Amniotic stem cell (primary cell): ENCODE measurements at places on chromosomes 11 and 22.

DNA sequence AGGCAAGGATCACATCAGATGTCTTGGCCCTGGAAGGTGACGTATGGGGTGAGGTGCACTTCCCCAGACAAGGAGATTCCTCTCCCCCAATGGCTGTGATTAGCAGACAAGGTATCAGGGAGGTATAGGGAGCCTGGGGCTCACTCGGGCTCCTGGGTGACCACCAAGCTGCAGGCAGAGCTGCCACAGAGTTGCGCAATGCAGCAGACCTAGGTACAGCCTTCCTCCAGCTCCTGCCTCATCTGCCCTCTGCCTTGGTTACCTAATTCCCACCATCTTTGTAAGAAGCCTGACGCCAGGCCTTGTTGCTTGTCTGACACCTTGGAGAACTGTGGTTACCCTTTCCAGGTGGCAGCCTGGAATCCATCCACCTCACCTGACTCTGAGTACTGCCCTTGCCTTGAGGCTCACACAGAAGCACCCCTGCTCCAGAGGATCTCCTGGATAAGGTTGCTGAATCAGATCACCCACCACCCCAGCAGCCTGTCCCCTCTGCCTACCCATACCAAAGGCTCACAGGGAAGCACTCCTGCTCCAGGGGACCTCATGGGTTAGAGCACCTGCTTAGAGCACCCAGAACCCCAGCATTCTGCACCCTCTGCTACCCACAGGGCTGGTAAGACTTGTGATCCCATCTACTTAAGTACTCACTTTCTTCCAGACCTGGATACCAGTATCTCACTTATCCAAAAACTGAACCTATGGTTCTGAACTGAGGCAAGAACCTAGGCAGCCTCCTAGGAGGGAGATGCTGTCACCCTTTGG lies 40.4 kb downstream of the GAB4 start:
- no peak for DNase-seq

- no peak for DNase-seq
Observed at GRCh38 chr11:69889400-69890318, 70.4 kb upstream of the FGF3 start.

- no peak for DNase-seq
Observed at GRCh38 chr22:37226087-37226486, 13.8 kb upstream of the SSTR3 start.

DNA sequence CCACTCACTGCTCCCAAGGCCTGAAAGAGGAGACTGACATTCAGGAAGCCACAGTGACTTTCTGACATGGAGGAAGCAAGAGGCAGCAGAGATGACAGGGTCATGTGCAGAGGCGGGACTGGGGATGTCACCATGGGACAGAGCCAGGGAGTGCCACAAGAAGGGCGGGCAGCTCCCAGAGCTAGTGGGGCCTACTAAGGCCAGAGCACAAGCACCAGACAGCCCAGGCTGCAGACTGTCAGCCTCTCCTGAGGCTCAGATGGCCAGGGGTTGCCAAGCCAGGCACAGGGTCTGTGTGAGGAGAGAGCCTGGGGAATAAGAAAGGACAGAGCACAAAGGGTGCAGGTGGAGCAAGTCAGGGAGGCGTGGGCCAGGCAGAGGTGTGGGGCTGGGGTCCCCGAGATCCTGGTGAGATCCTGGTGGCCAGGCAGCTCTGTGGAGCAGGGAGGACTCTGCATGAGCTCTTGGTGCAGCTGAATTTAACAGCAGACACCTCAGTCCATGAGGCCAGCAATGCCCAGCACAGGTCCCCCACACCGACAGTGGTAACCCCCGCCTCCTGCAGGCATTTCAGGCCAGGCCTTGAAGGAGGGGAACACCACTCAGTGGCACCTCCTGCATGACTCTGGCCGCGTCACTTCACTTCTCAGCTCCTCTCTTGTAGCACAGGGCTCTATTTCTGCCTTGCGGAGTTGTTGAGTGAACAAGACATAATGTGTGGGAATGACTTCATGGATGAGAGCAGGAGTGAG lies 52.3 kb downstream of the SGSM3 start:
- DNase-seq: no peak

DNA sequence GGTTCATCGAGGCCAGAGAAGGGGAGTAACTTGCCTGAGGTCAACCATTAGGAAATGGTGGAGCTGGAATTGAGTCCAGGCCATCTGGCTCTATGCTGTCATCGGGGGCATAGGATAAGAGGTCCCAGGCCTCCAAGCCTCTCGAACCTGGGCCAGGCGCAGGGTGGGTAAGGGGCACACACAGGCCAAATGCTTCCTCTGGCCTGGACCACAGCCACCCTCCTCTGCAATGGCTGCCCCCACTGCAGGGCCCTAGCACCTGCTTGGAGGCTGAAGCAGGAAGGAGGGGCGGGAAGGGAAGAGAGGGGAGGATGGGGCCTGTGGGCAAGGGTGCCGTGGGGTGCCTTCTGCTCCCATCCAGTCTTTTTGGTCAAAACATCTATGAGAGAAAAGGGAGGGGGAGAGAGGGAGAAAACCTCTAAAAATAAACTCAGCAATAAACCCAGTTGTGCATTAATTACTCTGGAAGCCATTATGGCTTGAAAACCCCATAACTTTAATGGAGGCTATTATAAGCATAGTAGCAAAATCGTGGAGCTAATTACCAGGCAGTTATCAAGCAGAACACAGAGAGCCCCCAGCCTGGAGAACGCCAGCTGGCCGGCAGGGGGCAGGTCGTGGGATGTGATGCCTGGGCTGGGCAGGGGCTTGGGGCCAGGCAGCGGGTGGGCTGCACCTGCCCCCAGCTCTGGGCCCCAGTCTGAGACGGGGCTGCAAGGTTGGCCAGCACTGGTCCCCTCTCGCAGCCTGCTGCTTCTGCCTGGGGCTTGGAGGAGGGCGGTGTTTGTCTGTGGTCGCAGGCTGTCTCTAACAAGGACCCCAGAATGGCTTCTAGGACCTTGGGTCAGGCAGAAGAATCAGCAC lies 21.1 kb downstream of the B3GAT1 start:
- no peak for DNase-seq

DNA sequence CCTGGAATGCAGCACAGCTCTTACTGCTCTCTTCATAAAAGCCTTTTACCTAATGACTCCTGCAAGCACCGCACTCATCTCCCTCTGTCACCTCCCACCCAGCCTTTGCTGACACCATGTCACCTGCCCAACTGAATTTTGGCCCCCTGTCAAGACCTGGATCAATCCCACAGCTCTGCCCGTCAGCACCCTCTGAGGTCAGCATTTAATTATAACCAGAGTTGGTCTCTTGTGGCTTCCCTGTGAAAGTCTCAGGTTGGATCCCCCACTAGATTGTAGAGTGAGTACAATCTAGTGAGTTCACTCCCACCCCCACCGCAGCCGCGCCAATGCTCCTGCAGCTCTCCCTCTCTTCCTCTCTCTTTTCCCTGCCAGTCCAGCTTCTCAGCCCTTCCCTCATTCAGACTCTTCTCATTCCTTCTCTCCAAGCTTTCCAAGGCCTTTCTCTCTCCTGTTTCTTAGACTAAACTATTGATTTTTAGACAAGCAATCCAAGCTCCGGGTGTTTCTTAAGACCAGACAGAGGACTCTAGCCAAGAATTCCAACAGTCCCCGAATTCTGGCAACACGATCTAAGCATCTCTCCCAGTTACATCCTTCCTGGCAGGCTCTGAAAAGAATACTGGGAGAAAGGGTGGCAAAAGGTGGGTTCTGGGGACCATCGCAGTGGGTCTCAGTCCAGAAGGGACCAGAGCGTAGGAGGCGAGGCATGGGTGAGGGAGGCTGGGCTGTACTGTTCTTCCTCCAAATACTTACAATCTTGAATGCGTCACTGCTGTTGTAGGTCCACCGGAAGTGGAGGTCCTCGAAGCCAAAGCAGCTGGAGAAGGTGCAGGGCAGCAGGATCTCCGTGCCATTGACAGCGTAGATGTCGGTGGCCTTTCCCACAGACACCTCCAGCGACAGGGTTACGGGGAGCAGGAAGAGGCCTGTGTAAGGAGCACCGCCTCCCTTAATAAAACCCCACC lies 8.0 kb downstream of the SCN4B start:
- no peak for DNase-seq

DNA sequence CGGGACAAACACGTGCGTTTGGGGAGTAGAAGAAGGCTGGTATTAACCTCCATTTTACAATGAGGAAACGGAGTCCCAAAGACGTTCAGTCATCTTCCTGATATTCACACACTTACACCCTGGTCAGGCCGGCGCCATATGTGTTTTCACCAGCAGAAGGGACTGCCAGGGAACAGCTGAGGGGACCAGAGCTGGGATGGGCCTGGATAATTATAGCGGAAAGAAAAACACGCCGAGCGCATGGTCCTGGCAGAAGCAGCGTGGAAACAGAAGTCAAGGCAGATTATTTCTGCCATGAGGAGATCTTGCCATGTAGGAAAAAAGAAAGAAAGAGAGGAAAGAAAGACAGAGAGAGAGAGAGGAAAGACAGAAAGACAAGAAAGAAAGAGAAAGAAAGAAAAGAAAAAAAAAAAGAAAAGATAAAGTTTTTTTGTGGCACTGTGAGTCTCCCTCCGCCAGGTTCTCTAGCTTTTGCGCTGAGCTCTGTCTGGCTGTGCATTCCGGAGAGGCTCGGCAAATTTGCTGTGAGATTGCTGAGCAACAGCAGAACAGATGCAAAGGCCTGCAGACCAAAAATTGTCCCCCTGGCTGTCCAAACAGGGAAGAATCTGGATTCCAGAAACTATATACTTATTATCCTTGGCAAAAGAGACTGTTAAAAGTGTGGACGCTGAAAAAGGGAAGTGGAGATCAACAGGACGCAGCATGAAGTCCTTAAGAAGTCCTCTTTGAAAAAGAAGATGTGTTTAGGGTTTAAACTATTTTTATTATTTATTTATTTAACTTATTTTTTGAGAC lies 1.3 kb upstream of the UCP2 start:
- no peak for DNase-seq

- DNase-seq: no peak
Observed at GRCh38 chr22:19331975-19332374, 40.5 kb upstream of the CLTCL1 start.

GRCh38 chr11:127454856-127455255 lies 454.3 kb upstream of the KIRREL3 start:
- DNase-seq: no peak

DNA sequence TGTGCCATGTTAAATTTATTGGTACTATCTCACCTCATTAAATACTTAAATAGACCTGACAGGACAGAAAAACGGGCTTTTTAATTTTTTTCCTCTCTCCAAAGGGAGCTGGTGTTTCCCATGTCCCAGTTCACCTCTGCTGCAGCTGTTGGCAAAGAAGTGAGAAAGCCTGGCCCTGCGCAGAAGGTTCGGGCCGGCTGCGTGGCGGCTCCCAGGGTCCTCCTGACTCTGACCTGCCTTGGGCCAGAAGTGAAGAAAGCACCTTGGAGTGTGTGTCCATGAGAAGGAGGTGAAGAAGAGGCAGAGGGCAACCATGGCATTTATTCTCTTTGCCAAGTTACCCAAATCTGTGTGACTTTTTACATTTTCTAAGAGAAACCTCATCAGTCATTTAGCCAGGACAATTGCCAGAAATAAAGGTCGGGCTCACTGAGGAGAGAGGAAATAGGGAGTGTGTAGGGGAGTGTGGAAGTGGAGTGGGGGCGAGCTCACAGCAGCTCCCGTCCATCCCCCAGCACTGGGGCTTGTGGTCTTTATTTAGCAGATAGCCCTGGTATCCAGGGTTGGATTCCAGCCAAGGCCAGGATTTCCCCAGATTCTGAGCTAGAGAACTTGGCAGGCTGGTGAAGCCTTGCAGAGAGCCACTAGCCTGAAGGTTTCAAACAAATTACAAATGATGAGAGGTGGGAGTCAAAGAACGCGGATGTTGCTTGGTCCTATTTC lies 102.4 kb upstream of the CADM1 start:
- no peak for DNase-seq

GRCh38 chr11:13595166-13595565 lies 73.3 kb upstream of the FAR1 start:
- DNase-seq: peak; percentile 1

DNA sequence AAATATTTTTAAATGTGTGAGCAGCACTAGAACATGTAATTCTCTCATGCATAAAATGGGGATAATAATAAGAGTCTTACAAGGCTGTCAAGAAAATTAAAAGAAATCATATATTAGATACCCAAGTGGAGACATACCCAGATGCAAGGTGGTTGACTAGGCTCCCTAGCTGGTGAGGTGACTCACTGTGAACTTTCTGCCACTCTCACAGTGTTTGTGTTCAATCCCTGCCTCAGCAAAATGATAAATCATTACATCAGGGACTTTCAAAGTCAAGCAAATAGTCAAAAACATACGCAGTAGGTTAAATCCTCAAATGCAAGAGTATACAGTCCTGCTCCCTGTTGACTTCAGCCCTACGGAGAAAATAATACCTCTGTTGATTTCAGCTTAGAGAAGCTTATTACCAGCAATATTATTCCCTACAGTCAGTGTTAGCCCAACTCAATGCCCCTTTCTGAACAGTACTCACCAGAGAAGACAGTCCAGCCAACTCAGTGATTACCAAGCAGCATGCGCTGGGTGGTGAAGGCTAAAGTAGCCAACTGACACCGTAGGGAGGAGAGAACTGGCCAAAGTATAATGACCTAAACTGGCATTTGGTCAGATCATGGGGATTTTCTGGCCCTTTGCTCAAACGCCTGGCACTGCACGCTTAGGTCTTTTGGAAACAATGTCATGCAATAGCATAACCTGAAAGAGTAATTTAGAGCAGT lies 73.1 kb upstream of the BARX2 start:
- DNase-seq: no peak

DNA sequence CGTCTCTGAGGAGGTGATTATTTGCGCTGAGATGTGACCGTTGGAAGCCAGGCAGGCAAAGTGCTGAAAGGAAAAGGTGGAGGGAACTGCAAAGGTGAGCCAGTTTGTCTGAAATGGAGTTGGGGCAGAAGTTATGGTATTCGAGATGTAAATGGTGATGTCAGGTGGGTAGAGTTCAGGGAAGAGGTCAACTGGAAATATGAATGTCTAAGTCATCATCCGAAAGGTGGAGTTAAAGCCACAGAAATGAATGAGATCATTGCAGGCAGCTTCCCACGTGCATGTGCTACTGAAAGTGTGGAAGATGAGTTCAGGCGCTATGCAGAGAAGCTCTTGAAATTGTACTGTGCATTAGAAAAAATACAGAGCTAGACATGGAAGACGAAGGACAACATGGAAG lies 2.2 kb upstream of the BPIFC start:
- DNase-seq: no peak

- DNase-seq: no peak
Observed at GRCh38 chr22:44573451-44573850, 75.4 kb upstream of the RTL6 start.

DNA sequence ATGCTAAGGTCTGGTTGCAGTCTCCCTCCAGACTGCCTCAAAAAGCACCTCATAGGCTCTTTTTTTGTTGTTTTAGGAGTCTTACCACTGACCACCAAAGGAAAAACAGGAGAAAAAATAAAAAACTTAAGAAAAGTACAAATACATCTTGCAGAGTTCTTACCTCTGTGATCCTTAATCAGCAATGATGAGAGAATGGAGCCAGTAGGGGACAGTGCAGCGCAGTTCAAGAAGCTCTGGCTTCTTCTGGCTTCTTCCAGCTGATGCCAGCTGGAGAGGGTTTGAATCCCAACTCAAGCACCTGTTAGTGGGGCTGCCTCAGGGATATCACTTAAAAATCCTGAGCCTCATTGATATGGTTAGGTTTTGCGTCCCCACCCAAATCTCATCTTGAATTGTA lies 223.3 kb upstream of the ISX start:
- DNase-seq: no peak
